ENCODE measurements at places on chromosomes 13 and 19. TPM values are rescaled to one million over a fixed set of nuclear protein-coding genes. Genes with fewer than 3 reads are reported as not detected.

IGFL2 gene
- total RNA-seq: not detected

KRTDAP gene
- 0.87 TPM for total RNA-seq

LSR gene
- total RNA-seq: 152 TPM

NKPD1 gene
- 0.17 TPM for total RNA-seq

C19orf18 gene
- 0.33 TPM for total RNA-seq

PTH2 gene
- 0.96 TPM for total RNA-seq

ZNF813 gene
- total RNA-seq: 17.3 TPM

CYP2F1 gene
- 0.63 TPM for total RNA-seq

DNA sequence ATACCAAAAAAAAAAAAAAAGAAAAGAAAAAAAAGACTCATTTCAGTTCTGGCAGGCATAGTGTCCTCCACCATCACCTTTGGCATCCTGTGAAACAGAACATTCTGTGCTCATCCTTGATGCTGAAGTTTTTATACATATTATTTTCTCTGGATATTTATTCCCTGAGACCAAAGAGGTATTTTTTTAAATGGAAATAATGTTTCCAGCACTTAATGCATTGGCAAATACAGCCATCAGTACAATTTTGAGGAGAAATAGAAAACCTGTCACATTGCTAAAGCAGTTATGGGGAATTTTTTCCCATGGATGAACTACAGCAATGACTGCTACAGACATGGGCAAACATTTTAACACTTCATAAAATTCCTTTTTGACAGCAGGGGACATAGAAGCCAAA lies 312.4 kb downstream of the DNAJC15 start:
- no peaks in the 10 kb centered on the region for H3K27me3 ChIP-seq
- H3K27ac ChIP-seq: no peak overlapping the region
- DNase-seq: no peak
- no peaks in the 10 kb centered on the region for H3K36me3 ChIP-seq
- no peak overlapping the region for H3K4me3 ChIP-seq

GRCh38 chr13:51825165-51825592 lies 19.8 kb downstream of the TMEM272 start:
- no peaks in the 10 kb centered on the region for H3K36me3 ChIP-seq
- no peak for DNase-seq
- H3K4me1 ChIP-seq: no peaks in the 10 kb centered on the region
- H3K27ac ChIP-seq: no peak overlapping the region

- no peaks in the 10 kb centered on the region for H3K27me3 ChIP-seq
- no peaks in the 10 kb centered on the region for H3K4me1 ChIP-seq
- H3K36me3 ChIP-seq: no peaks in the 10 kb centered on the region
- no peak for DNase-seq
- no peak overlapping the region for H3K27ac ChIP-seq
Measured at GRCh38 chr13:29767006-29767405, 83.4 kb downstream of the UBL3 start.

GRCh38 chr13:77523386-77523785 lies 12.1 kb upstream of the SCEL start:
- H3K4me1 ChIP-seq: no peaks in the 10 kb centered on the region
- no peak overlapping the region for H3K27ac ChIP-seq
- no peaks in the 10 kb centered on the region for H3K27me3 ChIP-seq
- no peak for DNase-seq
- H3K4me3 ChIP-seq: no peak overlapping the region
- H3K36me3 ChIP-seq: no peaks in the 10 kb centered on the region

DNA sequence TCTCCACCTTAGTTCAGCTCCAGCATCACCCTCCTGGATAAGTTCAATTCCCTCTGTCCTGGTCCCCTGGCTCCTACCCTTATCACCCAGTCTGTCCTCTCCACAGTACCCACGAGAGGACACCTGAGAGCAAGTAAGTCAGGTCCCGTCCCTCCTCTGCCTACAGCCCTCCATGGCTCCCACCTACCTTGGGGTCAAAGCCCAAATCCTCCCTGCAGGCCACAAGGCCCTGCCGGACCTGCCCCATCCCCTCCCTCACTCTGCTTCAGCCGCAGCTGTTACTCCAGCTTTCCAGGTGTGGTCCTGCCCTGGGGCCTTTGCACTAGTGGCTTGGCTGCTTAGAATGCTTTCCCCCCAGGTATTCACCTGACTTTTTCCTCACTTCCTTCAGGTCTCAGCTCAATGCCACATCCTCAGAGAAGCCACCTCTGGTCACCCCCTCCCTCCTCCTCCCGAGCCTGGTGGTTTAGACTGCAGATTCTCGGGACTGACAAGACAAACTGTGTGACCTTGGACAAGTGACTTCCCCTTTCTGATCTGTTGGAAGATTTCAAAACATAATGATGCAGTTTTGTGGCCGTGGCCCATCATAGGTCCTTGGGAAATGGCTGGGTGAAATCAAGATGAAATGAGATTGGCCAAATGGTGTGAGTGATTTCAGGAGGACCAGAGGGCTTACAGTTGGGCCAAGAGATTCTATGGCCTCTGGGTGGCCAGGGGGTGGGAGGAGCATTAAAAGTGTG lies 3.6 kb downstream of the TUBB4A start:
- H3K27ac ChIP-seq: no peak overlapping the region
- H3K36me3 ChIP-seq: no peaks in the 10 kb centered on the region
- no peak overlapping the region for H3K4me3 ChIP-seq
- no peak for DNase-seq
- H3K4me1 ChIP-seq: no peaks in the 10 kb centered on the region

- no peaks in the 10 kb centered on the region for H3K27me3 ChIP-seq
- peak; percentile 75 for DNase-seq
- H3K27ac ChIP-seq: no peak overlapping the region
Measured at GRCh38 chr19:2315818-2316353, 7.9 kb upstream of the LINGO3 start.

DNA sequence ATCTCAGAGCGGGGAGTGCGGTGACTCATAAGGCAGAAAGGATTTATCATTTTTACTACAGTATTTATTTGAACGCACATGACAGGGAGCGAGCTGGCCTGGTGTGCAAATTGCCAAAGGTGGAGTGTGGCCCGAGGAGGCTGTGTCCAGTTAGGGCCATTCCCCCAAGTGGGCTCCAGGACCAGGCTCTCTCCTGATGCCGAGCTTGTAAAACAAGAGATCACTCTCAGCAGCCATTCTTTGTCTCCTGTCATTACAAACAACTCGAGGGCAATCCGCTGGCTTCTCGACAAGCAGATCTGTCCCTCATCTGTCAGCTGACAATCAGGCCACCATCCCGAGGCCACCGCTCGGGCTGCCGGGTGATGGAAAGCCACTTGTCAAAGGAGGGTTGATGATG lies 418.9 kb downstream of the ZNF536 start:
- H3K27me3 ChIP-seq: no peaks in the 10 kb centered on the region
- H3K27ac ChIP-seq: no peak overlapping the region
- no peaks in the 10 kb centered on the region for H3K4me1 ChIP-seq
- no peak overlapping the region for H3K4me3 ChIP-seq
- H3K36me3 ChIP-seq: peaks cover 5% of the 10 kb centered on the region

DNA sequence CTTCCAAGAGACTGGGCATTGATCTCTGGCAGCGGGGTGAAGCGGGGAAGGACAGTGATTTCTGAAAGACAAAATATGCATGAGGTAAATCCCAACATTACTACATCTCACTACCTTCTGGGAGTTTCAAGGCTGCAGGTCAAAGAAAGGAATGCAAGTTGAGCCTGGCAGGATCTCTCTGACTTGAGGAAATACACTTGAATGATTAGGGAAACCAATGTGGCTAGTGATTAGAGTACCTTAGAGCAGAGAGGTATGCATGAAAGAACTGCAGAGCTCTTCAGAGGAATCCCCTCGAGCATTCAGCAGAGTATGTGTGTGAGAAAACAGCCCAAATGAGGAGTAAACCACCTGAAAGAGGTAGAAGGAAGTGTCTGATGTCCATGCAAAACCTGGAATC lies 2874.1 kb upstream of the PCDH20 start:
- H3K27ac ChIP-seq: no peak overlapping the region
- no peaks in the 10 kb centered on the region for H3K4me1 ChIP-seq
- no peak for DNase-seq
- H3K4me3 ChIP-seq: no peak overlapping the region
- H3K36me3 ChIP-seq: no peaks in the 10 kb centered on the region

GRCh38 chr19:5958074-5958850 lies 19.7 kb downstream of the RANBP3 start:
- no peaks in the 10 kb centered on the region for H3K27me3 ChIP-seq
- H3K4me1 ChIP-seq: peaks cover 19% of the 10 kb centered on the region
- H3K4me3 ChIP-seq: no peak overlapping the region
- H3K27ac ChIP-seq: no peak overlapping the region
- H3K36me3 ChIP-seq: no peaks in the 10 kb centered on the region

DNA sequence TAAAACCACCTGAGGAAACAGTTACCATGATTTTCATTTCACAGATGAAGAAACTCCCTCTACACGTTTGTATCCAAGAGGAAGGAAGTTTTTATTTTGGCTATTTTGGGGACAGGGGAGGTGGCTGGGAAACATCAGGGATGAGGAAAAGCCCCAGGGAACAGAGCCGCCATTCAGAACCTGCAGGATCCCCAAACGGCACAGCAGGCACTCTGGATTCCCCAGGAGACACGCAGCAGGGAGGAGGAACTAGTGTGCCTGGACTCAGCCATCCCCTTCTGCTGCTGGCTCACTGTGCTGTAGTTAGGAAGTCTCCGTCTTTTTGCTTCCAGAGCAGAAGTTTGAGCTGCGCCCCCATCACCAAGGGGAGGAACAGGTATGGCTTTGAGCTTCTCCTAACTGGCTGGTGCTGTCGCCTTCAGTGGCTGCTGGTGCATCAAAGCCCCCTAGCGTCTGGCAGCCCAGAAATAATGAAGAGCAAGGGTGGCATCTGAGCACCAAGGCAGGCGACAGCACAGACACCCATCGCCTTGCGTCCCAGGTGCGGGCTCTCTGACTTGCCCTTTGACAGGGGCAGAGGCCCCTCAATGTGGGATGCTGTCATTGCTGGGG lies 4.2 kb downstream of the NAPA start:
- H3K27me3 ChIP-seq: no peaks in the 10 kb centered on the region
- no peak overlapping the region for H3K4me3 ChIP-seq
- DNase-seq: no peak
- no peaks in the 10 kb centered on the region for H3K4me1 ChIP-seq
- no peak overlapping the region for H3K27ac ChIP-seq

DNA sequence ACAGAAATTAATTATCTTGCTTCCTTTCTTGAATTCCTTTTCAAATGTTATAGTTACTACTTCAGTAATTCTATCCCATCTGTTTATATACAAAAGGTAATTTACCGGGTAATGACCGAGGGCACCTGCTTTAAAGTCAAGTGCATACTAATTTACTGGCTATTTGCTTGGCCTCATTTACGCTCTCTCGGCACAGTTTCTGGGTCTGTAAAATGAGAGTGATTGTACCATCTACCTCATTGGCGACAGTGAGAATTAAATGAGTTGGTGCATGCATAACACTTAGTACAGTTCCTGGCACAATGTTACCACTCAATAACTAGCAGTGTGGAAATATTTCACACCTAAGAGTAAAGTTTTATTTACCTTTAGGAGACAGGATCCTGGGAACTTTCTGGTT lies 111.6 kb downstream of the GGACT start:
- H3K27me3 ChIP-seq: no peaks in the 10 kb centered on the region
- H3K4me1 ChIP-seq: peaks cover 5% of the 10 kb centered on the region
- no peaks in the 10 kb centered on the region for H3K36me3 ChIP-seq
- no peak overlapping the region for H3K27ac ChIP-seq
- H3K4me3 ChIP-seq: no peak overlapping the region

DNA sequence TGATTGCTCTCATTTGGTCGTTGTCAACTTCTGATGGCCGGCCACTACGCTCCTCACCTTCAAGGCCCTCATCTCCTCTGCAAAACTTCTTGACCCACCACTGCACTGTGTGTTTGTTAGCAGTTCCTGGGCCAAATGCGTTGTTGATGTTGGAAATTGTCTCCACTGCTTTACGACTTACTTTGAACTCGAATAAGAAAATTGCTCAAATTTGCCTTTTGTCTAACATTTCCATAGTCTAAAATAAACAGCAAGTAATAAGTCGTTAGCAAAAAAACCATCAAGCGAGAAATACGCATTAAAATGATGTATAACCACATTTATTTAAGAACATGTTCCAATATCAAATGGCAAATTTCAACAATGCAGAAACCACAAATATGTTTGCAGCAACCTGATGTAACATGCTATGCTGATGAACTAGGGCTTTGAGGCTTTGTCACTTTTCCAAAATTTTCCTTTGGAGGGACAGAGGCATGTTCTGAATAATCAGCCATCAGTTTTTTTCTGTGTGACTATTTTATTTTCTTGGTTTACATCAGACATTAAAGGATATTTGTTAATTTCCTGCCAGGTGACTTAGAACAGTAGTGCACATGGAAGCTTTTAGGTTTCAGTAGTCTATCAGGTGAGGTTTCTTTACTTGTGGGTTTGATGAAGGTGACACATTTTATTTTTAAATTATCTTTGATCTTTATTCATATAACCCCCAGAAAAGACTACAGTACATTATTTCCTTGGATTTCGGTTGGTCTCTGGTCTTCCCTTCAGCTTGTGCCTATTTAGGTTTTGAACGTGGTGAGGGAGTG lies 74.7 kb upstream of the TEX29 start:
- H3K36me3 ChIP-seq: peaks cover 54% of the 10 kb centered on the region
- no peaks in the 10 kb centered on the region for H3K27me3 ChIP-seq

- peaks cover 6% of the 10 kb centered on the region for H3K4me1 ChIP-seq
- no peak for DNase-seq
- H3K4me3 ChIP-seq: no peak overlapping the region
- H3K27ac ChIP-seq: no peak overlapping the region
- H3K36me3 ChIP-seq: no peaks in the 10 kb centered on the region
- H3K27me3 ChIP-seq: no peaks in the 10 kb centered on the region
Measured at GRCh38 chr19:12788042-12788681, 3.1 kb upstream of the JUNB start.

DNA sequence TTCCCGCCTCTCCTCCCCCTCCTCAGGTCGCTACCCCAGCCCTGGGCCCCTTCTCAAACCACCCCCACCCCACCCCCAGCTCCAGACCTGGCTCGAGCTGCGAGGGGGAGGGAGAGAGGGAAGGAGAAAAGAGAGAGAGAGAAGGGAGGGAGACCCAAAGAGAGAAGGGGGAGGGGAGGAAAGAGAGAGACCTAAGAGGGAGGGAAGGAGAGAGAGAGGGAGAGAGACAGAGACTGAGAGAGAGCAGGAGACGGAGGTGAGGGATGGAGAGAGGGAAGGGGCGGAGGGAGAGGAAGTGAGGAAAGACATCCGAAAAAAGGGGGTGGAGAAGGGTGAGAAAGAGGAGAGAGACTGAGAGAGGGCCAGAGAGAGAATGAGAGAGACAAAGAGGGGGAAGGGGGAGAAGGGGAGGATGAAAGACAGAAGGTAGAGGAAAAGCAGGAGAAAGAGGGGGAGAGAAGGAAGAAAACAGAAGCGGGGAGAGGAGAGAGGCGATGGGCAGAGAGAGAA lies 2.0 kb upstream of the SPACA6 start:
- peak overlapping the region; percentile 83 for H3K4me3 ChIP-seq
- H3K27me3 ChIP-seq: no peaks in the 10 kb centered on the region
- peaks cover 20% of the 10 kb centered on the region for H3K36me3 ChIP-seq
- DNase-seq: no peak
